ENCODE measurements at places on chromosomes 6 and 20.

DNA sequence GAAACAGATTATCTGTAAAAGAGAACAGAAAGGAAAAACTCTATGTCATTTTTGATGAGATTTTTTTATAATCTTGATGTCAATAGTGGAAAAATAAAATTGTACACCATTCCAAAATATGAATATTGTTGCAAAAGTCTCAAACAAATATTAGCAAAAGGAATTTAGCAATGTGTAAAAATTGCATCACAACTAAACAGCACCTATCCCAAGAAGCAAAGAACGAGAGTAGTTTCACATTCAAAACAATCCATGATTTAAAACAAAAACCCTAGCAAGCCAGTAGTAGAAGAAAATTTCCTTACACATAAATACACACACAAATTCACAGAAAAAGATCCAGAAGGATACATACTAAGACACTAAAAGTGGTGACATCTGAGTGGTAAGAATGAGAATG lies 38.4 kb downstream of the LCA5 start:
- no peak for DNase-seq

GRCh38 chr6:9463311-9463710 lies 951.6 kb downstream of the TFAP2A start:
- no peak for DNase-seq

DNA sequence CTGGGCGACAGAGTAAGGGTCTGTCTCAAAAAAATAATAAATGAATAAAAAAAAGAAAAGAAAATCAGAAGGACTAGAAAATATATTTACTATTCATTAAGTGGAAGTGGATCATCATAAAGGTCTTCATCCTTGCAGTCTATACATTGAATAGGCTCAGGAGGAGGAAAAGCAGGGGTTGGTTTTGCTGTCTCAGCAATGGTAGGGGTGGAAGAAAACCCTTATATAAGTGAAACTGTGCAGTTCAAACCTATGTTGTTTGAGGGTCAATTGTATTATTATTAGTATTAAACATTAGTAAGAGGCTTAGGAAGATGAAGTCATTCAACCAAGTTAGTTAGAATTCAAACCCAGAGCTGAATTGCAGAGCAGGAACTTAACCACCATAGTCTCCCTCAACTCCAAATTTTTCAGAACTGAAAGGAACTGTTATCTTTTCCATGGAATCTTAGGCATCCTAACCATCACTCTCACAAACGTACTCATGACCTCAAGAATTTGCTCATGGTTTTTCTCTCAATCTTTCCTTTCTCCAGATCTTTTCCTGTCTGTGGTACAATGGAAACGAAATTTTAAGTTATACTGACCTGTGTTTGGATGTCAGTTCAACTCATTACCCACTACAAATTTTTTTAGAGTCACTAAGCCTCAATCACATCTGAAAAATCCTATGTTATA lies 7.7 kb upstream of the SMIM13 start:
- DNase-seq: no peak

DNA sequence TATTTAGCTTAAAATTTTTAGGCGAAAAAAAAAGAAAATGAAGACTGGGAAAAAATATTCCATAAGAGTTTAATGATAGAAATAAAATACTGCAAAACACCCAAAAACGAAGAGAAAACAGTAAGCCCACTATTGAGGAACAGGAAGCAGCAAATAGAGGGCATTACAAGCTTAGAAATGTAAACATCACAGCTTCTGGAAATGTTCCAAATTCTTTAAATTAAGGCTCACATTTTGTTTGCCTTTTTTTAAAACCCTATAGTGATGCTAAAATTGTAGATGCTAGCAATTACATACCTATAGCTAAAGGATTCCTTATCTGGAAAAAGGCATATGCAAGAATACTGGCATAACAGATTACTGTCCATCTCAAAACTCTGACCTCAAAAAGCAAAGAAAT lies 248.6 kb downstream of the KHDRBS2 start:
- no peak for DNase-seq

Data from suppressor macrophage (primary cell).